ENCODE measurements at places on chromosomes 7 and 10. TPM values are rescaled to one million over a fixed set of nuclear protein-coding genes. Genes with fewer than 3 reads are reported as not detected.

CFAP58 gene
- 0.07 TPM for polyA plus RNA-seq

JCAD gene
- 5.0 TPM for polyA plus RNA-seq

LRIT1 gene
- not detected for polyA plus RNA-seq

PHF14 gene
- polyA plus RNA-seq: 24.6 TPM

GRCh38 chr7:92641921-92642511 lies 51.8 kb upstream of the FAM133B start:
- H3K4me1 ChIP-seq: peaks cover 30% of the 10 kb centered on the region
- H3K36me3 ChIP-seq: peaks cover 11% of the 10 kb centered on the region
- DNase-seq: no peak
- H3K27me3 ChIP-seq: no peaks in the 10 kb centered on the region
- H3K27ac ChIP-seq: no peak overlapping the region

DNA sequence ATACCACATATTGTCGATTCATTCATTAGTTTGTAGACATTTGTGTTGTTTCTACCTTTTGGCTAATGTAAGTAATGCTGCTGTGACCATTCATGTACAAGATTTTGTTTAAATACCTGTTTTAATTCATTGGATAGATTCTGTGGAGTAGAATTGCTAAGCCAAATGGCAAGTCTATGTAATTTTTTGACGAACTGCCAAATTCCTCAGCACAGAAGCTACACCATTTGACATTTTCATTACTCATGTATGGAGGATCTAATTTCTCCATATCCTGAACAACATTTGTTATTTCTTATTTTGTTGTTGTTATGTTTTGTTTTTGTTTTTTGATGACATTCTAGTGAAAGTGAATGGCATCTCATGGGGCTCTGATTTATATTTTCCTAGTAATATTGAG lies 1351.3 kb upstream of the SORCS1 start:
- H3K27me3 ChIP-seq: no peaks in the 10 kb centered on the region
- no peak for DNase-seq
- H3K36me3 ChIP-seq: no peaks in the 10 kb centered on the region
- no peaks in the 10 kb centered on the region for H3K4me1 ChIP-seq

DNA sequence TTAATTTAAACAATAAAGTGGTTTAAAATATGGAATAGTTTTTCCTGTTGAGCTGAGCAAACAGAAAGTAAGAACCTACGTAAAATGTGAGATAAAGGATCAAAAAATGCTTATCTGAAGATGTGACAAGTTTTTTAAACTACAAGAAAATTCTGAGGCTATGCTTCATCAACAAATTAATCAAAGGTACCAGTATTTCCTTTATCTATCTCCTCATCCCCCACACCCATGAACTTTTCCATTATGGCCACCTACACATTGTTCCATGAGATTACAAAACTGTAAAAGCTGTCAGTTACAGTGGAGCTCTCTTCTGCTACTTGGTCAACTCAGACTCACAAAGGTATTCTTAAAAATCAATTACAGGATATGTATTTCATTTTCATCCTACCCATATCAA lies 77.4 kb downstream of the ARHGAP12 start:
- no peaks in the 10 kb centered on the region for H3K27me3 ChIP-seq
- no peak overlapping the region for H3K4me3 ChIP-seq
- H3K27ac ChIP-seq: no peak overlapping the region

DNA sequence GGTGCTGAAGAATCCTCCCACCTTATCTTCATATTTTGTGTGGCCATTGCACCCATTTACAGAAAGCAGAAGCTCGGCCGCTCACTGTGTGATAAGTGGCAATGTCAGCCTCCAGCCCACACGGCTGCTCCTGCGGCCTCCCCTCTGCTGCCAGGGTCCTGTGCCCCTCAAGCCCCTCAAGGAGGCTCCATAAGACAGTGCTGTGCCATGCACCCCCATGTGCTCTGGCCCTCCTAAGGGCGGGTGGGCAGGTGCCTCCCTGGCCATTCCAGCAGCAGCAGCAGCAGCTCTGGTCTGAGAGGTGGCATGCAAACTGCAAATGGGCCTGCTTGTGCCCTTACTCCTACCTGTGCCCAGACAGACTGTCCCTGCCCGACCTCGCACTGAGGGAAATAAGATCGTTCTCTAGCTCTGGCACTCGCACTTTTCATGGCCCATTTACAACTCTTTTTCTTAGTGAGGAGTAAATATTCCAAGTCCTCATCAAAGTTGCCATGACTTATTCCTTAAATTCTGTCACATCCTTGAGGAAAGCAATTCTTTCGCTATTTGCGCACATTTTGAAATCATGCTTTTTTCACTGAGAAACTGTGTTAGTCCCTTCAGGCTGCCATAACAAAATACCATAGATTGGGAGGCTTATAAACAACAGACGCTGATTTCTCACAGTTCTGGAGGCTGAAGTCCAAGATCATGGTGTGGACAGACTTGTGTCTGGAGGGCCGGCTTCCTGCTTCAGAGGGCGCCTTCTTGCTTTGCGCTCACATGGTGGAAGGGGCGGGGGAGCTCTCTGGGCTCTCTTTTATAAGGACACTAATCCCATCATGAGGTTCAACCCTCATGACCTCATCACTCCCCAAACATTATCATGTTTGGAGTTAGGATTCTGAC lies 187.8 kb downstream of the COBL start:
- DNase-seq: no peak
- no peak overlapping the region for H3K27ac ChIP-seq
- H3K4me1 ChIP-seq: no peaks in the 10 kb centered on the region
- H3K4me3 ChIP-seq: no peak overlapping the region
- peaks cover 14% of the 10 kb centered on the region for H3K36me3 ChIP-seq

DNA sequence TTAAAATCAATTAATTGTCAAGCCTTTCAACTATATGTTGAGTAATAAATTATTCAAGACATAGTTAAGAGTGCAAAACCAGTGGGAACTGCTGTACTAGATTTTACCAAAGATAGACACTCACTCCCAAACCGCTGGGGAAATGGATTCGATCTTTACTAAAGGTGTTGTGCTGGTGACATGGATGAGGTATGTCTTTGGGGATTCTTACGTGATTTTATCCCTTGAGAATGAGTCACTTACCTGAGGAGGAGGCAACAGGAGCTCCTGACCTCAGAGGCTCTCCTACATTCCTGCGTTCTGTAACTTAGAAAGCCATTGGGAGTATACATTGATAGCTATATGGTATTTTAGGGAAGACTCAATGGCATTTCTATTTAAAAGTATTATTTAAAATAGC lies 165.5 kb downstream of the PKD1L1 start:
- H3K27me3 ChIP-seq: no peaks in the 10 kb centered on the region
- H3K36me3 ChIP-seq: no peaks in the 10 kb centered on the region
- no peak overlapping the region for H3K27ac ChIP-seq

GRCh38 chr7:27793780-27794179 lies 53.8 kb downstream of the TAX1BP1 start:
- H3K36me3 ChIP-seq: peaks cover 8% of the 10 kb centered on the region
- H3K4me3 ChIP-seq: no peak overlapping the region
- no peaks in the 10 kb centered on the region for H3K4me1 ChIP-seq
- no peak for DNase-seq

DNA sequence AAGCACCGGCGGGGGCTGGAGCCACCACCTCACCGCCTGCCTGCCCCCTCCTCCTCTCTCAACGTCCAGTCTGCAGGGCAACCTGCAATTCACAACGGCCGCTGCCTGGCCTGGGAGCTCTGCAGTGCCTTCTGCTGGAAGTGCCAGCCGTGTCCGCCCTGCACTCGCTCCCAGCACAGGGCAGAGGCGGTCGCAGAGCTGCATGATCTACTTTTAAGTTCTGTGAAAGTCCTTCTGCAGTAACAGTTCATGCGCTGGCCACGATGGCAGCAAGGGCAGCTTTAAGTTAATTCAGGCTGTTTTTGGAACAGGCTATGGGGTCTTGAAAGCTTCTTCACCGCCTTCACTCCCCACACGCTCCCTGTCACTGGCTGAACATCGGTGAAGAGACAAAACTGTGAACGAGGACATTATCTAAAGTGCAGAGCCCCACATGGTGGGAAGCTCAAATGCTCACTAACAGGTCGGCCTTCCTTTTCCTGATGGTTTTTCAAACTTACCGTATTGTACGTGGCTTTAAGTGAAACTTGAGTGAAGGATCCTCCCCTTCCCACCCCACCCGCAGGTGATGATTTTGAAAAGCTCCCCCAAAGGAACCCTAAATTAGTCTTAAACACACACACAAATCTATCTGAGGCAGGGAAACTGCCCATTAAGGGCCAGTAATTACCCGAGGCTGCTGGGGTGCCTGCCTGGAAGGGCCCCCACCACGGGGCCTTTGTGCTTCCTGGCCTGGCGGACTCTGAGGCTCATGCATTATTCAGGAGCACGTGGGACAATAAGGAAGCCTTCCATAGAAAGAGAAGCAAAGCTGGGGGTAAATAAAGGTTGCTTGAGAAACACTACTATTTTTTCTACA lies 504.3 kb downstream of the DNAJB6 start:
- H3K4me3 ChIP-seq: no peak overlapping the region
- DNase-seq: no peak
- no peak overlapping the region for H3K27ac ChIP-seq
- H3K36me3 ChIP-seq: no peaks in the 10 kb centered on the region
- no peaks in the 10 kb centered on the region for H3K27me3 ChIP-seq
- no peaks in the 10 kb centered on the region for H3K4me1 ChIP-seq

Measured in small intestine (tissue), 16 donors.